Ecto neural progenitor cell (in vitro differentiated cells): ENCODE measurements at places on chromosomes 12 and 14.

GRCh38 chr14:50839048-50839447 is 8.1 kb upstream of the NIN start:
- no peak for DNase-seq

DNA sequence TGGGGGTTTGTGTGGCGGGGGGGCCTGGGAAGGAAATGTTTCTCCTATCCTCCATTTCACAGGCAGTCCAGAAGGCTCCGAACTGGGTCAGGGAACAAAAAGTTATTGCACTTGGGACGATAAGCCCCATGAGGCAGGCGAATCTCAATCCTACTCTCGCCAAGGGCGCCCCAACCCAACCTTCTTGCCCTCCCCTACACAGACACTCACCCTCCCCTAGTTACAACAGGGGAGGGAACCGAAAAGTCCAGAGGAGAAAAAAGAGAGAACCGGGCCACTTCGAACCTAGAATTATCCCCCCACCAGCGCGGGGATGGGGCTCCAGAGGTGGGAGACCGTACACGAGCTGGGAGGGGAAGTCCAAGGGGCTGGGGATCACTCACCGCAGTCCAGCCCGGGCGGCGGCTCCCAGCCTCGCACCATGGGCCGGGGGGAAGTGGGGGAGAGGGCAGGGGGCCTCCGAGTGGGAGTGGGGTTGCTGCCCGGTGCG is 357 bp downstream of the HOMEZ start:
- DNase-seq: no peak

DNA sequence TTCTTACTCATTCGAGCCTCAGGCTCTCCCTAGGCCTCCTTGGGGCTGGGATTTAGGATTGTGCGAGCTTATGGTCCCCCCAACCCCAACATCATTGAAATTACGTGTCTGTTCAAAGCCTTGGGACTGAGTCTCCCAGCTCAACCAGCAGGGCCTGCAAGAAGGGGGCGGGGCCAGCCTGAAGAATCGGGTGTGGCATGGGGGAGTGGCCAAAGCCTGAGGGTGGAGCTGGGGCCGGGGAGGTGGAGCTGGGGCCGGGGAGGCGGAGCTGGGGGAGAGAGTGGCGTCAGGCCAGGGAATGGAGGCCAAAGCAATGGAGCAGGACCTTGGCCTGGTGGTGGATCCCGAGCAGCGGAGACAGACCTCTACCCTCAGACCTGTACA is 24.3 kb upstream of the HSPB8 start:
- peak; percentile 96 for DNase-seq

- no peak for DNase-seq
These were observed 10.6 kb downstream of the GPR33 start for GRCh38 chr14:31477248-31477647.

GRCh38 chr14:91885113-91885712 is 17.9 kb upstream of the TC2N start:
- no peak for DNase-seq

- DNase-seq: no peak
These were observed 10.1 kb downstream of the AKAP6 start for GRCh38 chr14:32339188-32339587.

GRCh38 chr14:60986500-60986899 is 5.5 kb downstream of the SLC38A6 start:
- DNase-seq: no peak

DNA sequence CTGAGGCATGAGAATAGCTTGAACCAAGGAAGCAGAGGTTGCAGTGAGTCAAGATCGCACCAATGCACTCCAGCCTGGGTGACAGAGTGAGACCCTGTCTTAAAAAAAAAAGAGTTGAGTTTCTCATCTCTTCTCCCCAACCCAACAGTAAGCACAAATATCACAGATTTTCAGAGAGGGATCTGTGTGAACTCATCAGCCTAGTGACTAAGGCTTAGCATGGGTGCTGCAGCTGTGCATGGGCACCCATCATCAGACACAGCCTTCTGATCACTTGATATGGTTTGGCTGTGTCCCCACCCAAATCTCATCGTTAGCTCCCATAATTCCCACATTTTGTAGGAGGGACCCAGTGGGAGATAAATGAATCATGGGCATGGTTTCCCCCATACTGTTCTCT is 298.9 kb downstream of the PCNX1 start:
- no peak for DNase-seq

- DNase-seq: no peak
These were observed 38.8 kb downstream of the FAM222A start for GRCh38 chr12:109752117-109753053.

DNA sequence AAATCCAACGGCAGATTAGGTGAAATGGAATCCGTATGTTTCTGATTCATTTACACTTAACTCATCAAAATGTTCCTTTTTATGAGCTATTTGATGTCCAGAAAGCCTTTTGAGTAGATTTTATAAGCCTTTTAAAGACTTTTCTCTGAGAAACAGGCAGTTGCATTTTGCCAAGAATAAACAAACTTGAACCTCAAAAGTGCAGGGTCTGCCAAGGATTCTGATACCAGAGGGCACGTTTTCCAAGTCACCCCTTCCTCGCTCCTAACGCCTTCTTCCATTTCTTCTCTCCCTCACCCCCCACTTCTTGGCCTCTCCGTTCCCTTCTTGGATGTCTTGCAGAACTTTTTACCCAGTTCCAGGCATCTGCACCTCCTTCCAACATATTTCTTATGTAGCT is 200.6 kb upstream of the TBX3 start:
- DNase-seq: no peak

DNA sequence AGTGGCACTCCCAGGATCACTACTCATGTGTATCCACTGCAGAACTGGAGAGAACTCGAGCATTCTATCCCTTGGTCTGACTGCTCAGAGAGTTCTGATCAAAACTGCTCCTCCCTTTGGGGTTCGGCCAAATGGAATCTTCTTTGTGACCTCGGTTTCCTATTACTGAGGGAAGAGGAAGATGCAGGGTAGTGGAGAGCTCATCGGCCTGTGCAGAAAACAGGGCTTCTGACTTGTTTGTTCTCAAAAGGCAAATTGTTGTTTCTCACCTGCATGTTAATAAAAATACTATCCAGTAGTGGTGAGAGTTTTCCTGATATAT is 17.1 kb upstream of the AKAP6 start:
- no peak for DNase-seq

DNA sequence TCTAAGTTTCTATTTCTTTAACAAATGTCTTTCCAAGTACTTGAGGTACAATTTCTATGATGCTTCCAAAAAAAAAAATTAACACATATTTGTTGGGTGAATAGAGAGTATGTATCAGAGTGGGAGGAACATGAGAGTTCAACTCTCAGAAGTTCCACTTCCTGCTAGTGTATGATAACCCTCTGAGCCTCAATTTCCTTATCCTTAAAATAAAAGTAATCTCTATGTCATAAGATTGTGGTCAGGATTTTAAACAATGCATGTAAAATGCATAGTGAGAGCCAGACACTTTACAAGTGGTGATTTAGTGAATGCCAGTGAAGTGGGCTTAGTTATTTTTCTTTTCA is 270.3 kb upstream of the AMIGO2 start:
- no peak for DNase-seq

DNA sequence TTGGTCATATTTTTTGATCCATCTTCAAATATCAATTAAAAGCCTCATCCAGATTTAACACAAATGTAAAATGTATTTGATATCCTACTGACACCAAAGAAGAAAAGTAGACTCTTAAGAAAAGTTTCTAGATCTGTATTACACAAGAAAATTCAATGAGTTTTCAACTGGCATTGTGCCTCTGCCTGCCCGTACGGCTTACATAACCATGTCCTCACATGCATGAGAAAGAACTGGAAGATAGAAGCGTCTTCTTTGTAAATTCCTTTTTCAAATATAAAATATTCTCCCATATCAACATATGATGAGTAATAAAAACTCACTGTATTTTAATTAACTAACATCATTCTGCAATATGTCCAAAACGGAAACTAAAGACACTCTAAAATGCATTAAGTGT is 7.2 kb downstream of the ANKS1B start:
- DNase-seq: no peak
